ENCODE measurements at places on chromosomes 5 and 9.

DNA sequence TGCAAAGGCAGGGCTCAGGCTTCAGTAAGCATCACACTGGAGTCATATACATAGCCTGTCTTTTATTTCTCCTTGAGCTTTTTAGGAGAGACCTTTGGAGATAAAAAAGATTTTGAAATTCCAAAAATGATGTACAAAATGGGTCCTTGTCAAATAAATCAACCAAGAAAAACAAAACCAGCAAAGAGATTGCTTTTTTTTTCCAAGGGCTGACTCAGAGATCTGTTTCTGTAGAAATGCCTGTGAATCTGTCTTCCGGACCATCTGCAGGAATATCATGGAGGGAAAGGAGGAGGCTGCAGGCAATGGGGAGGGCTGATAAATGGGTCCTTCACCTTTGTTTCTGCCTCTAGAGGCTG is 77.4 kb downstream of the SLIT3 start:
- DNase-seq = no peak

DNA sequence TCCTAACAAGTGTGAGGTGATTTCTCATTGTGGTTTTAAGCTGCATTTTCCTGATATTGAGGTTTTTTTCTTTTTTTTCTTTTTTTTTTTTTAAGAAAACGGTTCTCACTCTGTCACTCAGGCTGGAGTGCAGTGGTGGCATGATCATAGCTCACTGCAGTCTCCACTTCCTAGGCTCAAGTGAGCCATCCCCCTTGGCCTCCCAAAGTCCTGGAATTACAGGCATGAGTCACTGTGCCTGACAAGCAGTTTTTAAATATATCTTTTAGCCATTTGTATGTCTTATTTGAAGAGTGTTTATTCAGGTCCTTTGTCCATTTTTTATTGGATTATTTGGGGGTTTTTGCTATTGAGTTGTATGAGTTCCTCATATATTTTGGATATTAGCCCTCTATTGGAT is 53.8 kb downstream of the GCNT1 start:
- DNase-seq = no peak

DNA sequence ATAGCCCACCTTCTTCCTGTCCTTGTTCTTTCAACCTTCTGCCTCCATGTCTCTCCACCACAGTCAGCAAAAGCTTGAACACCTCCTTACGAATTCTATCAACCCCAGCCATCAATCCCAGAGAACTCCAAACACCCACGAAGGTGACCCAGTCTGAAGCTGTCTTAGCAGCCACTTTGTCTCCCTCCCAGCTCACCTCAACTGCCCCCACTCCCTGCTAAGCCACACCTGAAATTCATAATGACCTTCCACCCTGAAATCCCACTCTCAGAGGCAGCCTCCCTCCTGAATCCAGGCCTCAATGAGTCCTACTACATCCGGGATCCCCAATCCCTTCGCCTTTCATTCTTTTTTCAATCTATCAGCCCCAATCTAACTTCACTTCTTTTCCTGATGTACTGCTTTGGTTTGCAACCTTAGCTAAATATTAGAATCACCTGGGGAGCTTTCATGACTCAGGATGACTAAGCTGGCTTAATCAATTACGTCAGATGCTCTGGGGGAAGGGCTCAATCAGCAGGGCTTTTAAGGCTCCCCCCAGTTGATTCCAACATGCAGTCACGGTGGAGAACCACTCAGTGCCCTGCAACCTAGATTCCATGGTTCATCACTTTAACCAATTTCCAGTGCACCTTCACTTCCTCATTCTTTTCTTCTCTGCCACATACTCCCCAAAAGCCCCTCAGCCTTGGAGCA is 32.2 kb downstream of the BHMT start:
- no peak for DNase-seq

DNA sequence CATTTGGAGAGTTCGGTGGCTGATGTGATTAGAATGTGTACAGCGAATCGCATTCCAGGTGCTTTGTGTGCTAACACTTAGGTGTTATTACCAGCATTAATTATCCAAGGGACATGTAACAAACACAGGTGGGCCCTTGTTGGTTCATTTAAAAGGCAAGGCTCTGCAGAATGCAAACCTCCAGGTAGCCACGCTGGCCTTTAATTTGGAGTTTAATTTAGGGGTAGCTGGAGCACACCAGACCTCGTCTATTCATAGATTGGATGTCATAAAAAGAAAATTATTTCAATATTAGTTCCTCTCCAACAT is 191.1 kb downstream of the MAT2B start:
- no peak for DNase-seq

DNA sequence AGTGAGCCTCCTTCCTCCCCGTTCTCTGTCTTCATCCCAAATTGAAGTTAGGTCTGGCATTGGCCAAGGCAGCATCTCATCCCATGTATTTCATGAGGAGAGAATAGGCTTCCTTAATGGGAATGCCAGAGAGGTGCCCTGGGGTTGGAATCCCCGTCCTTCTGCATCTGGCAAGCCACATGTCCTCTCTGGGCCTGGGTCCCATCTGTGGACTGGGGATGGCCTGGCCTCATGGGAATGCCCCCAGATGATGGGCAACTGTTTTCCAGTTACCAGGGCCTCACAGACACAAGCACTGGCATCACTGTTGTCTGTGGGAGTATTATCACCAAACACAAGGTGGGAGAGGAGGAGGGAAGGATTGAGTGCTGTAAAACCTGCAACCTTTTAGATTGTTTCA is 153.9 kb downstream of the FSTL4 start:
- no peak for DNase-seq

DNA sequence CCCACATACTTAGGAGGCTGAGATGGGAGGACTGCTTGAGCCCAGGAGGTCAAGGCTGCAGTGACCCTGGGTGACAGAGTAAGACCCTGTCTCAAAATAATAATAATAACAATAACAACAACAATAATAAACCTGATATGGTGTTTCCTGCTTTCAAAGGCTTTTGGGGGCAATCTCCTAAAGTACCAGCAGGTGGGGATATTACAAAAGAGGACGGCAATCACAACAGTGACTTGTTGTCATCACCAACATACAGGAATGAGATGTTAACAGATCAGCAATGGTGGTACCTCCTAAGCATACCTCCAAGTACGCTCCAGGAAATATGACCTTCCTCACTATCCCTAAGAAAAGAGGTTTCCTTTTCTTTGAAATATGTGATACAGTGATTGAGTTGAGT is 91.1 kb upstream of the RNF180 start:
- DNase-seq = no peak

DNA sequence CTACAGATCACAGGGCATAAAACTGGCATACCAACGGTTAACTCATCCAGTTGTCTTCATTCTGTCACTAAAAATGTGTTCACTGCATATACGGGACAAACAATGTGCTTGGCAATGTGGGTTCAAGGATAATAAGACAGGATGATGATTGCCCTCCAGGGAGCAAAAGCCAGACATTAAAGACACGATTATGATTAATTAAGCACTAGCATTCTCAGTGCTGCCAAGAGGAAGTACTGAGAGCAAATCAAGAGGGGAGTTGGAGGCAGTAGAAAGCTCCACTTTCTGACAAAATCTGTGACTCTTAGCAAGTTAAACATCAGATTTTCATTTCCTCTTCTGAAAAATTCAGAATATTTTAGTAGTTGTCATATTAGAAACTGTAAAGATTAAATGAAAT is 9.0 kb upstream of the IFNA8 start:
- no peak for DNase-seq

DNA sequence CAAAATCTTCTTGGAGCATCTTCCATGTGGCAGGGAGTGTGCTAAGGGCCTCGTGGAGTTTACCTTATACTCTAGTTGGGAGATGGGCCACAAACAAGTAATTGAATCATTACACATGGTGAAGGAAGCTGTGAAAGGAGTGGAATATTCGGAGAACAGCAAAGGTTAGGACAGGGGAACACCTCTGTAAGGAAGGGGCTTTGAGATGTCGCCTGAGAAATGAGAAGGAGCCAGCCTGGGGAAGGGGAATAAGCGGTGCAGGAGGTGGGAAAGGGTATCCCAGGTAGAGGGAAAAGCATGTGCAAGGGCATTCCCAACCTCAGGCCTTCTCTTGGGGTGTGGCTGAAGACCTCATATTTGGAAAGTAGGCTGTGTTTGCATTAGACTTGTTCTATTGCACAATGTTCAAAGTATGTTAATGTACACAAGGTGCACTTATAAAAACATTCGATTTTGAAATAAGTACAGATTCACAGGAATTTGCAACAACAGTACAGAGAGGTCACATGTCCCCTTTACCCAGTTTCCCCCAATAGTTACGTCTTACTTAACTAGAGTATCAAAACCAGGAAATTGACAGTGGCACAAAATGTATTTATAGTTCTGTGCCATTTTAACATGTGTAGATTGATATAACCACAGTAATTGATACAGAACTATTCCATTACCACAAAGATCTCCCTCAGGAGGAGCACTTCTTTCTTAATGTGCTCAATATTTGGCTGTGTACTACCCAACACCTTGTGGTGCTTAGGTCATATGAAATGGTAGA is 2.4 kb upstream of the STOM start:
- DNase-seq = no peak

DNA sequence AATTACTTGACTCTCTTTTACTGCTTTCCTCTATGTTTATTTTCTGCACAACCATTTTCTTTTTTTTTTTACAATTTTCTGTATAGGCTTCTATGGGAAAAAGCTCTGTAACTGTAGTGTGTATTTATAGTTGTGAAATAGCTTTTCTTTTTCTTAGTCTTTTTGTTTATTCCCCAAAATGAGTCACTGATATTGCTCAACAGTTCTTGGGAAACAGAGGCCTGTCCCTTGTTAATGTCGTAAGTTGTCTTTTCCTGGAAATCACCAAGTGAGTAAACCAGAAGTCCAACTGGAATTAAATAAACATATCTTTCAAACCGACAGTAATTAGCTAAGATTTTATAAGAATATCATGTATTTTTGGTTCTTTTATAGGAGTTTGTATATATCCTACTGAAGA is 325.1 kb upstream of the PRR16 start:
- no peak for DNase-seq

GRCh38 chr9:135505406-135506187 is 5.1 kb downstream of the MRPS2 start:
- DNase-seq = no peak

DNA sequence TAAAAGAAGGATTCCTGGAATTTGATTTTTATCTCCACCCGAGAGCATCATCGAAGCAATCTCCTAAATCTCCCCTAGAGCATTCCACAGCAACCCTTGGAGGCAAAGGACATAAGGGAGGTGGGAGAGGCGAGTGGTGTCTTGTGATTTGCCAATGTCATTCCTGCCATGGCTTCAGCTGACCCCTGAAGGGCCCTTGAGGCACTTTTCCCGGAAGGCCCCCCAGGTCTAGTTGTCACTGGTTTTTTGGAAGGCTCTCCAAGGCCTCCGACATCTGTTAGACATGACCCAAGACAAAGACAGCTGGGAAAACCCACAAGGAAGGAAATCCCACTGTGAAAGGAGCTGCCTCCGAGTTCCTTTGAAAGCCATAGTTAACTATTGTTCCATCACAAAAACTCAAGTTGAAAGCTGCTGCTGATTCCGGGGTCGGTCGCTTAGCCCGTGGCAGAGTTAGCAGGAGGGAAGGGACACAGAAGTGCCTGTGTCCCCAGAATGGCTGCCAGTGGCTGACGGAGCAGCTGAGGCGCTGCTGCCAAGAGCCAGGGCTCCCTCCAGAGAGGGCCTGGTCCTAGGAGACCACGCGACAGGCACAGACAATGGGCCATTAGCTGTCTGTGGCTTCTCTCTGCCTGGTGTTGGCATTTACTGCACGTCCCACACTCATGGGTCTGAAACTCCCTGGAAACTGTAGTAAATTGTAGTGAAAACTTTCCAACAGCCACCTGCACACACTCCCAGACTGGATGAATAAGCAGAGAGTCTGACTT is 24.4 kb upstream of the TRIO start:
- DNase-seq = no peak

- DNase-seq = no peak
These were observed 33.0 kb downstream of the EGFLAM start for GRCh38 chr5:38291355-38291754.

DNA sequence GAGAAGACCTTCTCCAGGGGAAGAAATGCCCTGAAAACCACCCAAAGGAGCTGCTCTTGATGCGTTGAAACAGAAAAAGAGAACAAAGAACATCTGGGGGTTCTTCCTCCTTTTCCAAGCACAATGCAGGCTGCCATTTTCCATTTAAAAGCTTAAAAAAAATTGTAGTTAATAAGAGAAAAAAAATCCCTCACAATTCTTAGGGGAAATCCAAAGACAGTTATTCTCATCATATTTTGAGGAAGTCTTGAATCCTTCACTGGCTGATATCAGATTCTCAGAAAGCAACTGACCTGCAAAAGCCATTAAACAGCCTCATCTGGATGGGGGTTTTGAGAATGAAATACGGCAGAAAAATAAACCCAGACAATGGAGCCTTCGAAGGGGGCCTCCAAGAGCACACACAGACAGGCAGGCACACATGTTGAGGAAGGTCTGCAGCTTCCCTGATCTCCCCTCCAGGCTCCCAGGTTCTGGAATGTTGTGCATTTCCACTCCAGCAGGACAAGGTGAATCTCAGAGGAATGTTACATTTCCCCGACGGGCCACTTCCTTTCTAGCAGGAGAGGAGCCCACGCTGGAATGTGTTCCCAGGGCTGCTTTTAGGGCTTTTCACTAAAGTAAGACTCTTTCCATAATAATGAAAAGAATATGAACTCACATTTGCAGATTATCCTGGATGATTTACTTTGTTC is 159.4 kb upstream of the S1PR3 start:
- no peak for DNase-seq

DNA sequence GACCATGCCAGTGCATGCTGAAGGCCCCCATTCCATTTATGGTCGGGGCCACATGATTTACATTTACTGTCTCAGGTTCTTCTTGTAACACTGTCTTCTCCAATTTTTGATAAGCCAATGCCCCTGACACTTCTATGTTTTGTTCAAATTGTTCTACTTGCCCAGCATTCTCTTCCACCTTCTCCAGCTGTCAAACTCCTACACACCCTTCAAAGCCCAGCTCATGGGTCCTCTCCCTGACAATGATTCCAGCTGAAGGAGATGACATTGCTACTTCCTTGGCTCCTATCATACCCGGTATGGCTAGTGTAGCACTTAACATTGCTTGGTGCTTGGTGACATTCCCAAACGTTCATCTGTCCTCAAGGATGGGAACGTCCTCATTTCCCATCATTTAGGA is 41.1 kb upstream of the KCNMB1 start:
- no peak for DNase-seq

DNA sequence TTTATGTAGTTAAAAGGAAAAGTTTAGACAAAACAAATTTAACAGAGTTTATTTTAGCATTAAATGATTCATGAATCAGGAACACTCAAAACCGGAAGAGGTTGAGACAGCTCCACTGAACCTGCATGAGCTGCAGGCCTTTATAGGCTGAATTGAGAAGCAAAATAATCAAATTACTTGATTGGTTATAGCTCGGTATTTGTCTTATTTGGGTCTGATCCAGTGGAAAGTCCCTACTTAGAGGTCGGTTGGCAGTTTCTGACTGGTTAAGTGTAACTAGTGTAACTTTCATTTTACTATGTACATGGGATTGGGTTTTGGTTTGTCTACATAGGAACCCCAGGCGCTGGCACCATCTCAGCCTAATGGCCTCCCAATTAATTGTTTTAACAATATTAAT is 74.1 kb upstream of the PIK3R1 start:
- DNase-seq = no peak
